ENCODE measurements at places on chromosomes 13 and 19.
A peak's percentile ranks its signal among the peaks of the same experiment; 100 is the strongest.

DNA sequence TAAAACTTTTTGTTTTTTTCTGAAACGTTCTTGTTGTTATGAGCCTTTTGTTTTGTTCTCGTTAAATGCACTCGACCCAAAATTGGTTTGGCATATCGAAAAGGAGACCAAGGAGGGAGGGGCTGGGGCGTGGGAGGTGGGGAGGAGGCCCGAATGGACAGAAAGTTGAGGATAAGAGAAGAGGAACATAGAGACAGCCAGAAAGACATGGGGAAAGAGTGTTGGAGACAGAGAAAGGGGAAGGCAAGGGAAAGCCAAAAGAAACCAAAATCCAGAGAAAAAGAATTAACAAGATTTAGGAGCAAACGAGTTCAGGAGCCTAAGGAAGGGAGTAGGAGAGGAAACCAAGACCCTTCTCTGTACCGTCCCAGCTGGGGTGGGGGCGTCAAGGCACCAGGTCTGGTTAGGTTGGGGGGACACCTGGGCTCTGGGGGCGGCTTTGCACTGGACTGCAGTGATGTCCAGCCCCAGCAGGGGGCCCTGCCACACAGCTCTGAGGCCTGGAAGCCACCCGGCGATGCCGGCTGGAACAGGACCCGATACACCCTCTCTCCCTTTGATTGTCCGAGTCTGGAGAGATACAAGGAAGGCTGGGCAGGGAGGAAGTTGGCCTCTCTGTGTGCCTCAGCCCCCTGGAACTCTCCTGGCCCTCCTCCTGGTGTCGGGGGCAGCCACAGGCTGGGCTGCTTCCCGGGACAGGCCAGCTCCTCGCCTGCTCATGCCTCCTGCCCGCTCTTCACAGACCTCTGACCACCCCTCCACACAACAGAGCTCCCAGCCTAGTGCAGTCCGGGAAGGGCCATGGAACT, 11.6 kb upstream of the ASF1B start:
- no peak for DNase-seq

GRCh38 chr19:49952479-49952836, 8.5 kb downstream of the SIGLEC11 start:
- DNase-seq: no peak

- no peak for DNase-seq
Observed at GRCh38 chr19:18999896-19000620, 33.3 kb downstream of the SUGP2 start.

GRCh38 chr13:45925151-45925550, 73.6 kb upstream of the SIAH3 start:
- no peak for DNase-seq

- DNase-seq: no peak
Observed at GRCh38 chr19:46815833-46816627, 27.6 kb upstream of the SLC1A5 start.

- no peak for DNase-seq
Observed at GRCh38 chr13:71624653-71625600, 242.1 kb downstream of the DACH1 start.

DNA sequence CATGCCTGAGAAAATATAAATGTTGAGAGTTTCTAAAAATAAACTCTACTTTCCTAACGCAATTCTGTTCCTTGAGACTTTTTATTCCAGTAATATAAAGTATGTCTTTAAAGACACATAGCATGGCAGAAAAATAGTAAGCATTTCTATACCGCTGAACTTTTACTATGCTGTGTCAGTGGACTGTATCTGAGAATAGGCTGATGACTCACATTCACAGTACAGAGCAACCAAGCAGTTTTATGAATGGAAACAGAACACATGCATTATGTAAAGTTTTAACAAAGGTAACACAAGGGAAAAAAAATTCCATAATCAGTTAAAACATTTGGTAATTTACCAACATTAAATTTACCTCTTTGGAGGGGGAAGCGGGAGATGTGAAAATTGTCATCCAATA, 38.4 kb downstream of the ZDHHC20 start:
- no peak for DNase-seq

GRCh38 chr13:46369506-46370277, 17.4 kb downstream of the RUBCNL start:
- no peak for DNase-seq

- peak; percentile 4 for DNase-seq
Observed at GRCh38 chr19:40165362-40165937, 25.8 kb upstream of the MAP3K10 start.

DNA sequence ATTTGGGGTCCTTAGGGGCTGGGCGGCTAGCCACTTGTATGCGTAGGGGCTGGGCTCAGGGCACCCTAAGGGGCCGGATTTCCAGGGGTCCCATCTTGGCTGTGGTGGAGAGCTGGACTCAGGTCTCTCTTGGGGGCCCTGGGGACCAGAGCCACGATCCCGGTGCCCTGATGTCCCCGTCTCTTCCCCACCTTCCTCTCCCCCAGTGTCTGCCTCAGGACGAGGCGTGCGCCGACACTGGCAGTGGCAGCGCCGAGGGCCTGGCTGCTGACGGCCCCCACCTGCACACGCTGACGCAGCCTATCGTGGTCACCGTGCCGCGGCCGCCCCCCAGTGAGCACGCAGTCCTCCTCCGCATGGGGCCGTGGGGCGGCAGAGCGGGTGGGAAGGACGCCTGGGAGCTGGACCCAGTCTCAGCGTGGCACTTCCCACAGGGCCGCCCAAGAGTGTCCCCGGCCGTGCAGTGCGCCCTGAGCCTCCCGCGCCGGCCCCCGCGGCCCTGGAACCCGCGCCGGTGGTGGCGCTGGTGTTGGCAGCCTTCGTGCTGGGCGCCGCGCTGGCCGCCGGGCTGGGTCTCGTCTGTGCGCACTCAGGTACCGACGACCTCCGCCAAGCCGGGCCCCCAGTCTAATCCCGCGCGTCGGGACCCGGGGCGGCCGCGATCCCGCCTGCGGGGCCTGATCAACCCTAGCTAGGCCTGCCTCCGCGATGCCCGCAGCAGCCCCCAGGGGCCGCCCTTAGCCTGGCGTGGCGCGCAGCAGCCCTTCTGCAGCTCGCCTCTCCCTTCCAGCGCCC, 2.7 kb upstream of the SNAPC2 start:
- DNase-seq: peak; percentile 30

DNA sequence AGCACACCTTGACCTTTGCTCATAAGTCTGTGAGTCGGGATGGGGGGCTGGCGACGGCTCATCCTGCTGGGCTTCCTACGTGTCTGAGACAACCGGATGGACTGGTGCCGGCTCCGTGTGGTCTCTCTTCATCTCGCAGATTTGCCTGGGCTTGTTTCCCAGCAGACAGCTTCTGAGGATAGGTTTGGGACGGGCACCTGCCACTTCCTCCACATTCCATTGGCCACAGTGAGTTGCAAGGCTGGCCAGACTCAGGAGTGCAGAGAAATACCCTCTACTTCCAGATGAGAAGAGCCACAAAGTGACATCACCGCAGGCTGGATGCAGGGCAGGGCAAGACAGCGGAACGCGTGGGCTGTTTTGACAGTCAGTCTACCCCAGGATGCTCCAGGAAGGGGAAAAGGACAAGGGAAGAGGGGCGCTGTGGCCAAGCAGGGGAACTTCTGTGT, 48.1 kb downstream of the IRS2 start:
- DNase-seq: no peak

- DNase-seq: no peak
Observed at GRCh38 chr19:15587663-15588062, 27.4 kb upstream of the CYP4F8 start.

GRCh38 chr19:31897292-31897691, 448.1 kb upstream of the ZNF507 start:
- no peak for DNase-seq

DNA sequence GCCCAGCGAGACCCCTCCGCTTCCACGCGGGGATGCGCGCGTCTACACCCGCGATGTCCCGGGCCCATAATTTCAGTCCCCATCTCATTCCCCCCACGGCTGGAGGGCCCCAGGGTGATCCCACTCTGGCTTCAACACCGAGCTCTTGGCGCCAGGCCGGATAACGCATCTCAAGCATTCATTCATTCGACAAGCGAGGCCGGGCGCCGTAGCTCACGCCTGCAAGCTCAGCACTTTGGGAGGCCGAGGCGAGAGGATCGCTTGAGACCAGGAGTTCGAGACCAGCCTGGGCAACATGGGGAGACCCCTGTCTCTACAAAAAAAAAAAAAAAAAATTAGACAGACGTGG, 5.9 kb downstream of the ANGPTL6 start:
- DNase-seq: peak; percentile 12

- DNase-seq: no peak
Observed at GRCh38 chr13:80866921-80867320, 526.0 kb upstream of the SPRY2 start.

- DNase-seq: no peak
Observed at GRCh38 chr19:46606681-46607447, 5.7 kb downstream of the CALM3 start.

DNA sequence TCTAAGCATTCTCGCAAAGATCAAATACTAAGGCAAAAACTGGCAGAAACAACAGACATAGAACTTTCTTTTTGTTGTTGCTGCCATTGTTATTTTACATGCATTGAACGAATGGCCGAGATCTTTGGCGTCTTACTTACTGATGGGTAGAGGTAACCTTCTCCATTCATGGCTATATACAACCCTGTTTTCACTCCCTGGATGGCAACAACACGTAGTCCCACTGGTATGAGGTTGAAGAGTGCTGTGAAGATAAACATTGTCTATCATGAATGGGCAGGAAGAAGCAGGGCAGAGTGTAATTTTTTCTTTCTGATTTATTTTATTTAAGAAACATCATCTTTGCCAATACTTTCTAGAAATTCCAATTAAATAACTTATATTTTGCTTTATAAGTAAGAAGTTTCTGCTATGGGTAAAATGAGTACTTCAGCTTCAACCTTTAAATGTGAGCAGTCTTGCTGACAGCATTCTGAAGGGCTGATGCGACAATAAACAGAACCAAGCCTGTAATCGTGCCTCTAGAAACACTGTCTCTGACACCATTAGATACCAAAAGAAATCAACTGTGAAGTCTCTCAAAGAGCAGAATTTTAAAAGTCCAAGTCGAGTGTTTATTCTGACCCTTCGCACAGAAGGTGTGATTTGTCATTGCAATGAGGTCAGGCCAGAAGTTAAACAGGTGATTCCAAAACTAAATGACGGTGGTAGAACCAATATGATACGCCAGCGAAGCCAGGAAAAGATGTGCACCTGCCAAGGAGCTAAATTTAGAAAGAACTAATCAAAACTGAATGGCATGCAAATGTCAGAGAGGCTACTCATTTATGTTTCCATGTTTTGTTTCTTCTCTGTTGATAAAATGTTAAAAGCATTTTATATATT, 416.4 kb downstream of the ITGBL1 start:
- DNase-seq: no peak

DNA sequence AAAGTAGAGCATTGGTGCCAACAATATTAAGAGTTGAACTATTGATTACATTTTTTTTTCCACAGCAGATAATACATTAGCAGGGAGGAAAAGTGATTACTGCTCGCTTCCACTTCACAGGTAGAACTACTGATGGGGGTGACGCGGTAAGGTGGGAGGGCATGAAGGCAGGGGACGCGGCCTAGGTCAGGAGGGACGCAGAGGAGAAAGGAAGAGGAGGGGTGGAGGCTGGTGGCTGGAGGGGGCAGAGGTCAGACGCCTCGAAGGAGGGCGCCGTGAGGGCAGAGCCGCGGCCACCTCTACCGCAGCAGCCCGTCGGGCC, 287 bp upstream of the B3GLCT start:
- DNase-seq: no peak

DNA sequence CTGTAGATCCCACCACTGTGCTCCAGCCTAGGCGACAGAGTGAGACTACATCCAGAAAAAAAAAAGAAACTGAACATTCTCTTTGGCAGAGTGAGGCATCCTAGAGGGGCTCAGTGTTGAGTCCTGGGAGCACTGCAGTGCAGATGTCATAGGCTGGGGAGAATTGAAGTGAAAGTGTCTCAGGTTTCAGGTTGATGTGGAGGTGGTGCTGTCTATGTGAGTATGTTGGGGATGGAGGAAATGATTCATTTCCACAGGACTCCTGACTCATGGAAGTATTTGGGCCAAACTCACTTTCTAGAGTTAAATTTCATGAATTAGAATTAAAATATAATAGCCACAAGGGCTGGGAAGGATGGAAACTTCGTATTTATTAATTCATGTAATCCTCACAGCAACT, 134.4 kb upstream of the TSC22D1 start:
- DNase-seq: no peak

Measured in NCI-H1092 (cell line).